ENCODE measurements at places on chromosomes 12 and 14.

- no peak for DNase-seq
Observed at GRCh38 chr12:104588921-104589590, 132.3 kb downstream of the CHST11 start.

GRCh38 chr12:103547929-103548328, 39.1 kb upstream of the STAB2 start:
- DNase-seq, result no peak

DNA sequence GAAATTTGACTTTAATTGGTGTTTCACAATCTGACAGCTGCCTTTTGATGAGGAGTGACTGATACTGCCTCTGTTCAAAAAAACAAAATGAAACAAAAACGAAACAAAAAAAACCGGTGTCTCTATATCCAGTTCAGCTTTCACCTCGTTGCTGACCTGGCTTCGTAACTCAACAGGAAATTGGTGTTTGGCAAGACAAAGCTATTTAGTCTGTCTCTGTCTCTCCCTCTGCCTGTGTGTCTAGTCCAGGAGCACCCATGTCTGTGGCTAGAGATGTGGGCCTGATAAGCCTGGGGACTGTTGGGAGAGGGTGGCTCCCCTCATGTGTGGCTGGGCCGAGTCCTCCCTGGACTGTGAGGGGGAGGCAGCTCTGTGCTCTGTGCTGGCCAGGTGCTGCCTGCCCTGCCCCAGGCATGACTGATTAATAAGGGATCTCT, 11.3 kb downstream of the CACNA1C start:
- DNase-seq, result peak; percentile 7

GRCh38 chr14:66139432-66139831, 346.7 kb upstream of the CCDC196 start:
- DNase-seq, result no peak

DNA sequence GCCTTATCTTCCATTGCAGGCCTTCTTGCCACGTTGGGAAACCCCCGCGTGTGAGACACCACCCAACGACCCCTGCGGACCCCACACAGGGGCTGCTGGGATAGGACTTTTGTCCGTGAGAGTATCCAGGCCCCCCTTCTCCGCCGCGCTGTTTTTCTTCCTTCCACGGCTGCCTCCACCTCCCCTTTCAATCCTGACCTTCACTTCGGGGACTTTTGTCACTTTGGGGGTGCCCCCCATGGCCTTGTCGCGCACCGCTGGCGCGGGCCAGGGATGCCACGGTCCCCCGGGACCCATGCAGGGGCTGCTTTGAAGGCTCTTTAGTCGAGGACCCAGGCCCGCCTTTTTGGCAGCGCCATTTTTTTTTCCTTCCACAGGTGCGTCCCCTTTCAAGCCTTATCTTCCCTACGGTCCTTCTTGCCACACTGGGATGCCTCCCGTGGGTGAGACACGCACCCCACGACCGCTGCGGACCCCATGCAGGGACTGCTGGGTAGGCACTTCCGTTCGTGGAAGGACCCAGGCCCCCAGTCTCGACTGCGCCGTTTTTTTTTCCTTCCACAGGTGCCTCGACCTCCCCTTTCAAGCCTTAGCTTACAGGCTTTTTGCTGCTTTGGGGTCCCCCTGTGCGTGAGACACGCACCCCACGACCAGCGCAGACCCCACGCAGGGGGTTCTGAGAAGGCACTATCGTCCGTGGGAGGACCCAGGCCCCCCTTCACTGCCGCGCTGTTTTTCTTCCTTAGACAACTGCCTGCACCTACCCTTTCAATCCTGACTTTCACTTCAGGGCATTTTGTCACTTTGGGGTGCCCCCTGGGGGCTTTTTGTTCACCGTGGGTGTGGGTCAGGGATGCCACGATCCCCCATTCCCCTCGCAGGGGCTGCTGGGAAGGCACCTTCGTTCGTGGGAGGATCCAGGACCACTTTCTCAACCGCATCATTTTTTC, 267.4 kb downstream of the ALG10 start:
- DNase-seq, result no peak

- no peak for DNase-seq
Observed at GRCh38 chr12:112357214-112357613, 25.0 kb downstream of the HECTD4 start.

DNA sequence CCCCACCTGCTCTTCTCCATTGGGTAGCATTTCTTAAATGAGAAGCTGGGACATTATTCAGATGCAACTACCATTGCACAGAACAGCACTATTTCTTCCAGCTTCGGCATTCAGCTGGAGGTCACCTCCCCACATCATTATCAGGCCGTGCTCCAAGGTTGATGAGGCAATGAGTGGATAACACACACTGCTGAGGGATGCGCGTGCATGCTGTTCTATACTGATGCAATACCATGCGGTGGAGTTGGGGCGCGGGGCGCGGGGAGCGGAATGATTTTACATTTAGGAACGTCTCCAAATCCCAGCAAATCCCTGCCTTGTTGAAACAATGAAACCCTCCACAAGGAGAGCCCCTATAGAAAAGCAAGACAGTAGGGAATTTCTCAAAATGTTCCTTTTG, 283.4 kb downstream of the GRIN2B start:
- DNase-seq, result no peak

GRCh38 chr12:59904874-59905521, 309.2 kb downstream of the SLC16A7 start:
- no peak for DNase-seq

DNA sequence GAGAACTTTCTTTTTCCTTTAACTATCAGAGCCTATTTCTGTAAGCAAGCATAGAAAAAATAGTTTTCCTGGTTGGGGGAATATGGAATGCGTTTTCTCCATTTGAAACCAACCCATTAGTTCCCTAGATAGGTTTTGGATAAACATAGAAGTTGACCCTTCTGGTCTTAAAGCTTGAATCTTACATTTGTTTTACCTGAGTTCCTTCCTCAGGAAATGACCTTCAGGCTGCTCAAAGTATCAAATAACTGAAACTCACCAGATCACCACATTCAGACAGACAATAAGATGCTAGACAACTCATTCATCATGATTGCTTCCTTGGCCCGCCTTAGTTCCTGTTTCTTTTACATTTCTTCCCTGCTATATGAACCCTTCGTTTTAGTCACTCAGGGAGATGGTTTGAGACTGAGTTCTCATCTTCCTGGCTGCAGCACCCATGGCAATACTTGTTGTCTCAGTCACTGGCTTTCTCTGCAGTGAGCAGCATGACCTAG, 52.2 kb downstream of the LRP6 start:
- DNase-seq, result no peak

- DNase-seq, result no peak
Observed at GRCh38 chr14:101058571-101058970, 155.0 kb upstream of the RTL1 start.

DNA sequence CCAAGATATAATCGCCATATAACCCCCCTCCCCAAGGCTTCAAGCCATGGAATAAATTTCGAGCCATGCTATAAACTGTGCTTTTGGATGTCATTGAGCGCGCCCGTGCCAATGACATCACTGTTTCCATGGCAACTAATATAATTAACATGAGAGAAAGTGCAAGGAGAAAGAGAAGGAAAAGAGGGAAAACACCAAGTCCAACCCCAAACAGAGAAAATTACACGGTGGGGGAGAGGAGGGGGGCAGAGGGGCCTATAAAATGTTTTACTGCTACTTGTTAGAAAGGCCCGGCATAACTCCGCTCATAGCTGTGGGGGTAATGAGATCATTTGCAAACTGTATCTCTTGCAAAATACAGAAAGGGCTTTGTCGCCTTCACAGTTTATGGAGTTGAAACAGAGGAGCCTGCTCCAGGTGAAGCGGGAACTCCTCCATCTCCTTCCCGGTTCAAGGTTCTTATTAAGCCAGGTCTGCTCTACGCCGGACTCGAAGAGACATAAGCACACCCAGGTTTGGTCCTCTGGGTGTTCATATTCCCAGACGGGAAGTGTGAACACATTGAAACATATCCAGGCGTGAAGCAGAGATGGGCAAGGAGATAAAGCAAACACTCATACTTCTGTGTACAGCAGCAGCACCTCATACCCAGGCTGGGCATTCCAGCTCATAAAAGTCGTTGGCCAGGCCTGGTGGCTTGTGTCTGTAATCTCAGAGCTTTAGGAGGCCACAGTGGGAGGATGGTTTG, 99.1 kb upstream of the MAP1LC3B2 start:
- no peak for DNase-seq

DNA sequence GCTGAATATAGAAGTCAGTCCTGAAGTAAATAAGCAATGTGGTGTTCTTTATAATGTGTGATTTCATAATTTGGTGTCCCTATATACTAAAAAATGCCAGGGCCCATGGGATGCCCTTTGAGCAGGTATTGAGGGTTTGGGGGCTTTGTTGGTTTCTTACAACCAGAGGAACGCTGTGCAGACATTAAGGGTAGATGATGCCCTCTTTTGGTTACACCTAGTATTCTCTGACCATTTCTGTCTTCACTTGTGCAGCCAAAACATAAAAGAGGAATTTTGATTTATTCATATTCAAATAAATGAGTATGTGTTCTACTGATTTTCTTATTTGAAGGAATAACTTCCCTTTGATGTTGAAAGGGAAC, 3.0 kb downstream of the LGR5 start:
- no peak for DNase-seq

GRCh38 chr12:107492393-107493134, 193.0 kb upstream of the PWP1 start:
- peak; percentile 11 for DNase-seq

- DNase-seq, result no peak
Observed at GRCh38 chr14:60188115-60188514, 22.9 kb upstream of the DHRS7 start.

GRCh38 chr12:96233168-96233567, 39.0 kb downstream of the ELK3 start:
- DNase-seq, result no peak

DNA sequence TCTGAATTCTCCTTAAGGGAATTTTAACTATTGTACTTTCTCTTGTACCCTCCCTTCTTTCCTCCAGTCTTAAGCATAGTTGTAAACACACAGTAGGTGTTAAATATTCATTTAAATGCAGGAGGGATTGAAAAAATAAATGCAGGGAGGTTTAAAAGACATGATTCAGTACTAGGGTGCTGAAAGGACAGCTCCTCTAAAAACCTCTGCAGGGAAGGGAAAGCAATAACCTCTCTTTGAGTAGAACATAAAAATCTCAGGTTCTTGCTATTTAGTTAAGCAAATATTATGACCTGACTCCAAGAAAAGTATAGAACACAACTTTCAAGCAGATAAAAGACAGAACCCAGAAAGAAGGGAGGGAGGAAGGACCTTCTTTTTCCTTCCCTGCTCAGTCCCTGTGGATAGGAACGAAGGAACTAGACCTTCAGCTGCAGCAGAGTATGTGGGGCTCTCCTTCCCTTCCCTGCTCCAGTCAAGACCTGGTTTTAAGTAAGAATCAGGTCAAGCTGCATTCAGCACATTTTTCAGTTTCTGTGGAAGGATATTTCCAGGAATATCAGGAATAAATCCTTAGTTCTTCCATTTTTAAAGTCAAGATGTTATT, 4.7 kb downstream of the MAP3K9 start:
- DNase-seq, result no peak

DNA sequence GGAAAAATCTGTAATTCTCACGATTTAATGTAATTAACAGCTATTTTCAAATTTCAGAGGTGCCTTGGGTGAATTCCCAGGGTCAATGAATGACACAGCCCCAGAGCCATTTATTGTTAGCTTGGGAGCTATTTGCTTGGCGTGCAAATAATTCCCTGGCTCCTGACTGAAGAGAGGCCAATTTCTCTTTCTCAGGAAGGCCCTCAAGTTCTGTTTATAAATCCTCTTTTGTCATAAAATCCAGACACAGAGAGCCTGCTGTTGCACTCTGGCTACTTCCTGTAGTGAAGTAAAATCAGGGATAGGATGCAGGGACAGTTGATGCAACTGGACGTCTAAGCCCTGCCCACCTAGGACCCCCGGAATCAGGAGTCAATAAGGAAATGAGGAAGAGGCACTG, 154.3 kb downstream of the TMX1 start:
- no peak for DNase-seq

DNA sequence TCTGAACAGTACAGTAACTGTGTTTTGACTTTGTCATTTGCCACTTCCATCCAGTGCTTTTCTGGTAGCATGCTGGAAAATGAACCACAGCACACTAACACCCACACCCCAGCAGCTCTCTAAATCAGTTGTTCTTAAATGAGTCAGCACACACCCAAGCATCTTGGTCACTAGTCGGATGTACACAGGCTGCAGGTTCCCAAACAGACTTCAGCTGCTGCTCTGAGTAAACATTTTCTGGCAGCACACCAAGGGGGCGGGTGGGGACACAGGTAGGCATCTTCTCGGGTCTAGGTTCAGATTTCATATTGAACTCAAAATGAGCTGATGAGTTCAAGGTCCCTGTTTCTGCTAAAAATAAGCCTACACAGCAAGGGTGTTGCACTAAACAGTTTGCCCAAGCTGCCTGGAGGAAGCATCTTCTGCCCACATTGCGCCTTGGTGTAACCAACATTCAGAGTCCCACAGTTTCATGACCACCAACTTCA, 39.8 kb downstream of the IFNG start:
- DNase-seq, result peak; percentile 78

DNA sequence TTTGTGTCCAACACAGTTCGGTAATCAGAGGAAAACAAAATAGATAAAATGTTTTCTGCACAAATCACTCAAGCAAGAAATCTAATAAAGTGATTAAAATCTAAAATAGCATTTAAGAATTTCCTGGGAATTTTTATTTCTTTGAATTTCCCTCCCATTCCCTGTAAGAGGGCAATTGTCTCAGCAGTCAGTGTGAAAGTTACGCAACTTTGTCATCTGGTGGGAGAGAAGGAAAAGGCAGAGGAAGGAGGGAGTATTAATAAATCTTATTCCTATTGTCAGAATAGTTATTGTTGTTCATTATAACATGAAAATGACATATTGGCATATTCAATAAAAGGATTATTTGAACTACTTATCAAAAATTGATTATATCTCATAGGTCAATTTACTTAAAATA, 464.9 kb downstream of the PRKD1 start:
- DNase-seq, result no peak

DNA sequence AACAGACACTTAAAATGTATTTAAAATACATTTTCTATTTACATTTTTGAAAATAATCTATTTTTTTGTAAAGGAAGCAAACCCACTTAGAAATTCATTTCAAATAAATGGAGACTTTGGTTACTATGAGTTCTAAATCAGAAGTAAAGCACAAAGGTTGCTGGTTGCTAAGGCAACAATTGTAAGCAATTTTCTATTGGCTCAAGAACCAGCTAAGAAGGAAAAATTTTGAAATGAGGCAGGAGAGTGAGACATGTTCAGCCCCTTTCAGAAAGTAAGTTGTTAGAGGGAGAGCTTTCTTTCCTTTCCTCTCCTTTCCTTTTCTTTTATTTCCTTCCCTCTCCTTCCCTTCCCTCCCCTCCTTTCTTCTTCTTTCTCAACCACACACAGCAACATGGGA, 80.7 kb downstream of the PRMT8 start:
- DNase-seq, result no peak

DNA sequence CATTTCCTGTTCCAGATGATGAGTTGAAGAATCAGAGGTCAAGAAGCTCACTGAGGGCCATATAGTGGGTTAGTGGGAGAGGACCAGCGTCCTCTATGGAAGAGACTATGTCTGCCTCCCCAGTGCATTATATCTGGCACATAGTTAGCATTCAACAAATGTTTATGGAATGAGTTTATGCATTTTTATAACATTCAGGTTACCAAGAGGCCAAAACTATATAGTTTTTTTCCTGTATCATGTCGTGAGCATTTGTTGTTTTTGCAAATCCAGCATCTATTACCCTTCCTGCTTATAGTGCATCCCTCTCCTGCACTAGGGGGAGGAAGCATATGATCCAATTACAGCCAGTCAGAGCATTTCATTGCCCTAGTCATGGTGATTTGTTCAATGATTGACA, 60.6 kb downstream of the SUDS3 start:
- no peak for DNase-seq

- no peak for DNase-seq
Observed at GRCh38 chr14:75083271-75083670, 13.8 kb downstream of the ZC2HC1C start.

- DNase-seq, result peak; percentile 44
Observed at GRCh38 chr14:21070083-21070609, at the start of gene ARHGEF40. TSS of gene ARHGEF40 (plus strand) at chr14:21070304. CDS start at chr14:21070397, 93 bp downstream.

Measured in stimulated activated CD4-positive, alpha-beta T cell treated with anti-CD3 and anti-CD28 coated beads, Interleukin-15, amount 100 ng/mL, for 24 hours (primary cell).